GM13976 (cell line): ENCODE measurements at places on chromosomes 1 and 21.

DNA sequence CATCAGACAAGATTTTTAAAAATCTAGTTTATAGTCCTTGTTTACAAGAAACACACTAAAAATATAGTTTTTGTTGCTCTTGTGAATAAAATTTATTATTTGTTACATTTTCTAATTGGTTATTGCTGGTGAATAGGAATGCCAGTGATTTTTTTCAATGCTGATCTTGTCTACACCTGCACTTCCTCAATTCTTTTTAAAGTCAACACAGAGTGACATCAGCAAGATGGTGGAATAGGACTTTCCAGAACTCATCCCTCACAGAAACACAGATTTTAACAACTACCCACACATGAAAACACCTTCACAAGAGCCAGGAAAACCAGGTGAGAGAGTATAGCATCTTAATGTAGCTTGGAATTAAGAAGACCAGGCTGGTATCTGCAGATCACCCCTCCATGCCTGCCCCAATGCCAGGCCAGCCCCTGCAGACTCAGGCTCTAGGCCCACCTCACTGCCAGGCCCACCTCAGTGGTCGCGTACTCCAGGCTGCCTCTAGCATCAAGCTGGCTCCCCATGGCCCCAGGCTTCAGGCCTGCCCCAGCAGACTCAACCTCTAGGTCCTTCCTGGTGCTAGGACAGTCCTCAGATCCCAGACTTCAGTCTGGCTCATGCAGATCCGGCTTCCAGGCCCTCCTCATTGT is 117.6 kb downstream of the WDR3 start:
- DNase-seq: no peak

DNA sequence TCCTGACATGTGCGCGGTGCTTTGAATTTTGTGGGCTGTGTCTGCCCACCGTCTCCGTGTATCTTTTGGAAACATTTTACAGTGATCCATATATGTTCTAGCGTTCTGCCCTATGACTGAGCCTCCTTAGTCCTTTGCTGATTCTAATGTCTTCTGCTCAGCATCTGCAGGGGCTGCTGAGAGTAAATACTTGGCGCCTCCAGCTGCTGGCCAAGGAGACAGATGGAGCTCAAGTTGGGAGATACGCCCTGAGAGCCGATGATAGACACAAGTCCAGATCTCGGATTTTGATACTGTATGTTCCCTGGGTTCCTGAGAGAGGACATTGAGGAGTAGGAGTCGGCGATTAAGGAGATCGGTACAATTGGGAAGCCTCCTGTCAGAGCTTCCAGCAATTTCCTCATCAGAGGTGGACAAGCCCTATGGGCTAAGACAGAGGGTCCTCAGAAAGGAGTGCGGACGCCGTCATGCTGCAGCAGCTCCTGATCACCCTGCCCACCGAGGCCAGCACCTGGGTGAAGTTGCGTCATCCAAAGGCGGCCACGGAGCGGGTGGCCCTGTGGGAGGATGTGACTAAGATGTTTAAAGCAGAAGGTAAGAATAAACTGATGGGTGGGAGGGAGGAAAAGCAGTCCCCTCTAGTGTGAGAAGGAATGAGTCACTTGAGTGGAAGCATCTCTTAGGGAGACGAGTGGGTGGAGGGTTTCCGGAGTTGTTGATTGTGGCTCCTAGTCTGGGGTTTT is 390 bp downstream of the ZFP69B start:
- DNase-seq: peak; percentile 77

DNA sequence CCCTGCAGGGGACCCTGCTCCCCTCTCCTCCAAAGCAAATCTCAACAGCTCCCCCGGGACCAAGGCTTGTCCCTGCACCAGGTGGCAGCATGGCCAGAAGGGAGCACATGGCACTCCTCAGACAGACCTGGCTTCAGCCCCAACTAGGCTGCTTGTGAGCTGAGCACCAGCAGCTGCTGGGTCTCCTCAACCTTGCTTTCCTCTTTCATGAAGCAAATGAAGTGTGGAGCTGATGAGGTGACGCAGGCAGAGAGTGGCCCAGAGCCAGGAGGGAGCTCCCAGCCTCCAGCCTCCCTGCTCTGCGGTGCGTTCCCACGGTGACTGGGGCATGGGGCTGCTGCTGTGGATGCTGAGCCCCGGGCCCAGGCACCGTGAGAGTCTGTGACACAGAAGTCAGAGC is 34.0 kb downstream of the MEGF6 start:
- no peak for DNase-seq

DNA sequence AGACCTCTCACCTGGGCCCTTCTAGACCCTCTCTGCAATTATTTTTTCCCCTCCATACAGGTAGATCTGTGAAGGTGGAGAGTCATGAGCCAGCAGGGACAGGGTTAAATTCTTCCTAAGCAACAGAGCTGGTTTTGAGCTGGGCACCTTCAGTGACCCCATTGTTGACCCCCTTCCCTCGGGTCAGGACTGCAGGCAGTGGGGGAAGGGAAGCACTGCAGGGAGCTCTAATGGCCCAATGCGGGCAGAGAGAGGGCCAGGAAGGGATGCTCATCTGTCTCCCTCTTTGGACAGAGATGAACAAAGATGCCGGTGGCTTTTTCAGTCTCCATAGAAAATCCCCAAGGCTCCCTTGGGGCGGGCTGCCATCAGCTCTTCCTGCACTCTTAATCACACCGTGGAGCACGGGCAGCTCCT is 21.4 kb downstream of the SOX13 start:
- DNase-seq: no peak

DNA sequence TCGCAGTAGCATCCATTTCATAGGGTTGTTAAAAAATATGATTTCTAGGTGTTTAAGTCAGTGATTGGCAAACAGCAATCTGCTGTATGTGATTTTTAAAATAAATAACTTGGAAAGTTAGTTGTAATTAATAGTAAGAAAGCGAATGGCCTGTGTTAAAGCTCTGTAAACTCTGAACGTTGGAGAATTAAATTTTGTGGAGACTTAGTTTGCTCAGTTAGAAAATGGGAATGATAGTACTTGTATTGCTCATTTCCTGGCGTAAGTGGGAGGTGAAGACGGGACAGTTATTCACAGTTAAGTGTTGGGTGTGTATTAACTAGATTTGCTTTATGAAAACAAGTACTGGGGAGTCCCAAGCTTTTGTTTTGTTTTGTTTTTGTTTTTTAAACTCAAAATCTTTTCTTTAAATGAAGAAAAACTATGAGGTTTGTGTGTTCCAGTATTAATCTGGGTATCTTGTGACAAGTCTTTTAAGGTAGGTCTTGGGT is 995 bp downstream of the CACYBP start:
- no peak for DNase-seq

DNA sequence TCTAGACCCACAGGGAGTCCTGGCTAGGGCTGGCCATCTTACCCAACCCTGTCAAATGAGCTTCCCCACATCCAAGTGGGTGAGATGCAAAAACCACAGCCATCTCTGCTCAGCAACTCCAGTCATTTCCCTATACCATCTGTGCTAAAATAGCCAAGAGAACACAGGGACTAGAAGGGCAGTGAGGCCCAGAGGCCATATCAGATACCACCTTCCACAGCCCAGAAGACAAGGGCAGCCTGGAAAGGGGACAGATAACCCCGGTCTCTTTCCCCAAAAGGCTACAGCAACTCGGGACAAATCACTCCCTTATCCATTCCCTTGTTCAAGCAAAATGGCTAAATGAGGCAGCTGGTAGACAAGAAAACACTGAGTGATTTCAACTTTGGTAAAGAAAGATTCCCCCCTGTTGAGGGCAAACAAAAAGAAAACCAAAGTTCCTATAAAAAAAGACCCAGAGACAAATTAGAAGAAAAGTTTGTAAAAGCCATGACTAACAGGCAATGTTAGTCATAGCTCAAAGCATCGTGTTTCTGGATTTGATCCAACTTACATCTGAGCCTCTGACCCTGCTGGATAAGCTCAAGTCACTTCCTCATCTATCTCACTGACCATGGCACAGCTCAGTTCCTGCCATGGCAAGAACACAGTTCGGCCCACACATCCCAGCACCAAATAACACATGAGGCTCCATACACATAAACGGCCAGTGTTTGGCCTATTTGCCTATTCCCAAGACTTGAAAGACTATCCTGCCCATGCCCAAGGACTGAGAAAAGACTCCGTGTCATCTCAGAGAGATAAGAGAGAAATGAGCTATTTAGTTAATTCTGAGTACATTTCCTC is 3.1 kb downstream of the LAMB3 start:
- DNase-seq: no peak

DNA sequence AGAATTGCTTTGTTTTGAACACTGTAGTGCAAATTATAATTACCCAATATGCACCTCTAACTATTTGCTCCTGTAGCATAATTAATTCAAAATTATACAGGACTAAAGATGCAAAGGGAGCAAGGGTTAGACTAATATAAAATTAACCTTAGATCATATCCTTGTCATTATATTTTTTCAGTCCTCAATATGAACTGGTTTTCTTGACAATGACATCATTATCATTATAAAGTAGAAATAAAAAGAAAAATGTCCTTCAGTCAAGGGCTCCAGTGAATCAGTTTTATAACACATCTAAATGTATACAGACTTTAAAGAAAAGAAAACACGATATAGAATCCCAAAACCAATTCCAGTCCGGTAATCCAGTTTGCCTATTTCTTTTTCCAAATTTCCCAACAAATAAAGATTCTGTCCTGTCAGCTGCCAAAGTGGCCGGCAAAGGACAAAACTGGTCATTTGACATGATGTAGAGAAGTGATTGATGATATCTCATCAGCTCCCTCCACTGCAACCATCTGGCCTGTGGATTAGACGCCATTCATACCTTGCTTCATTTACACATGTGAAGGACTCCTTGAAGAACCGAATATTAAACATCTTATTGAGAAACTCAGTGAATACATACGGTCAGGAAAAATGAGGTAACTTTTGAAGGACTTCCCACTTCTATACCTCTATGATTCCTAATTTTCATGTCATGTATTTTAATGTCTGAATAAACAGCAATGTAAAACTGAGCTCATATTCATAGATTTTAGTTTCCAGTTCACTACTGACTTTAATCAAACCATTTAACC is 15.5 kb downstream of the DPYD start:
- DNase-seq: no peak

- DNase-seq: no peak
Observed at GRCh38 chr1:168088511-168089325, 48.0 kb downstream of the GPR161 start.

DNA sequence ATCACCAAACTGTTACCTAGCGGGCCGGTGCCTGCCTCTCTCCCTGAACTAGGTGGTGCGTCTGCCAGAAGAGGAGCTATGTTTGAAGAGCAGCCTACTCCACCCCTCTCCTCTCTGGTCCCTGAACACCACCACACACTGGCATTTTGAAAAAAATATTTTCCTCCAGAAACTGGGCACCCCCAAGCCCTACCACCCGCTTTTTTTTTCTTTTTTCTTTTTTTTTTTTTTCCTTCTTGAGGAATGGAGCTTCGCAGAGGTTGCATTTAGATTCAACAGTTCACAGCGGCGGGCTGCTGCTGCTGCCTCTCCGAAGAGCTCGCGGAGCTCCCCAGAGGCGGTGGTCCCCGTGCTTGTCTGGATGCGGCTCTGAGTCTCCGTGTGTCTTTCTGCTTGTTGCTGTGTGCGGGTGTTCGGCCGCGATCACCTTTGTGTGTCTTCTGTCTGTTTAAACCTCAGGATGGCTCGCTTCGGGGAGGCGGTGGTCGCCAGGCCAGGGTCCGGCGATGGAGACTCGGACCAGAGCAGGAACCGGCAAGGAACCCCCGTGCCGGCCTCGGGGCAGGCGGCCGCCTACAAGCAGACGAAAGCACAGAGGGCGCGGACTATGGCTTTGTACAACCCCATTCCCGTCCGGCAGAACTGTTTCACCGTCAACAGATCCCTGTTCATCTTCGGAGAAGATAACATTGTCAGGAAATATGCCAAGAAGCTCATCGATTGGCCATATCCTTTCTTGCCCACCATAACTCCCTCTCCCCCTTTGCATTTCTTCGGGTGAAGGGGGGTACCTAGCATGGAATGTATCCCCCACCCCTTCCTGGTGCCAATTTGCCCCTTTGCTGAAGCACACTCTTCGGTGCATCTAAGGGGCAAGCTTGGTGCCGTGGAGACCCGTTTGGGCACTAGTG is at the start of gene CACNA1E:
Gene CACNA1E, plus strand, starts transcription at position 233 of the 911 bp plus-strand sequence. Its CDS starts 228 bp downstream, at position 461.
- DNase-seq: peak; percentile 40

- peak; percentile 46 for DNase-seq
Observed at GRCh38 chr1:66253330-66253921, 280.5 kb upstream of the SGIP1 start.

- DNase-seq: peak; percentile 64
Observed at GRCh38 chr1:234495231-234495990, 16.4 kb upstream of the TARBP1 start.

DNA sequence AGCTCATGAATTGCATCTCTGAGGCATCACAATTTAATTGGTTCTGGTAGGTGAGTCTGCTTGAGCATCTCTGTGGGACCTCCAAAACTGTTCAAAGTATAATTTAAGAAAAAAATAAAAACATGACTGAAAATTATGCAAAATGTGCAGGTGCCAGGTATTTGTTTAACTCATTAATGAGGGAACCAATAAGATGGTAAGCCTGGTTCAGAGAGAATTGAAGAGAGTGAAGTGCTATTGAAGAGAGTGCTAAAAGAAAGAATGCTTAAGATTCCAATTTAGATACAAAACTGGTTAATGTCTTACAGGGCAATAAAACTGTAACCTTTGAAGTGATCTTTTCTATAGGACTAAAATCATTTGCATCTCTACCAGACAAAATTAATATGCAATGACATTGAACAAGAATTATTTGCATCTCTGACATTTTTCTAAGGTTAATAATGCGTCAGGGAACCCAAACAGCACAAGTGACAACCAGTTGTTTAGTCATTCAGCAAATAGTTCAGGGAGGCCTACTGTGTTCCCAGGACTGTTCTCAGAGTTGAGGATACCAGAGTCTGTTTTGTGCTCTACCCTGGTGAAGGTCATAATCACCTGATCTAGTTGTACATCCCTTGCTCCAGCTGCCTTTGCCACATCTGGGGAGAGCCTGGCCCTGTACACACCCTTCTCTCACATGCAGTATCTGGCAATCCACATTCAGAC is 183.5 kb downstream of the PATJ start:
- no peak for DNase-seq

- no peak for DNase-seq
Observed at GRCh38 chr1:56868761-56869160, 14.2 kb downstream of the C8A start.

DNA sequence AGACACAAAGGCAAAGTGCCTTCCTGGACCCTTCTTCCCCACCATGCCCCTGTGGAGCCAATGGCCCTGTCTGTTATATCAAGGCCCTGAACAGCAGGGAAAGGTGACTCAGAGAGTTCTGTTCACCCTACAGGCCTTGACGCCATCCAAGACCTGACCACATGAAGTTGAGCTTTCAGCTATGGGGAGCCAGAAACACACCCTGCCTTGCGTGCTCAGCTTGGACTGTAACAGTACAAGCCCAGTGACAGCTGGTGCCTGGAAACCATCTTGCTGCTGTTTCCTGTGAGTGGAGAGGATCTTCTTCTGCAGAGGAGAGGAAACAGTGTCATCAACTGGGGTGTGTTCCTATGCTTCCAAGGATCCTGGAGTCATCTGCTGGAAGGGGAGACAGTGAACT is 165.0 kb upstream of the IRF2BP2 start:
- no peak for DNase-seq

GRCh38 chr1:171488190-171488929 is 3.0 kb downstream of the PRRC2C start:
- DNase-seq: no peak

GRCh38 chr21:44845418-44846223 is 27.8 kb upstream of the SUMO3 start:
- DNase-seq: peak; percentile 87
